Left lung (tissue), 14 donors: ENCODE measurements at places on chromosomes 11 and 22. TPM values are rescaled to one million over a fixed set of nuclear protein-coding genes. Genes with fewer than 3 reads are reported as not detected.

- H3K36me3 ChIP-seq = no peaks in the 10 kb centered on the region
- no peaks in the 10 kb centered on the region for H3K27me3 ChIP-seq
- H3K4me1 ChIP-seq = peaks cover 32% of the 10 kb centered on the region
- no peak overlapping the region for H3K27ac ChIP-seq
These were observed 83.2 kb downstream of the ME3 start for GRCh38 chr11:86589204-86589603.

DNA sequence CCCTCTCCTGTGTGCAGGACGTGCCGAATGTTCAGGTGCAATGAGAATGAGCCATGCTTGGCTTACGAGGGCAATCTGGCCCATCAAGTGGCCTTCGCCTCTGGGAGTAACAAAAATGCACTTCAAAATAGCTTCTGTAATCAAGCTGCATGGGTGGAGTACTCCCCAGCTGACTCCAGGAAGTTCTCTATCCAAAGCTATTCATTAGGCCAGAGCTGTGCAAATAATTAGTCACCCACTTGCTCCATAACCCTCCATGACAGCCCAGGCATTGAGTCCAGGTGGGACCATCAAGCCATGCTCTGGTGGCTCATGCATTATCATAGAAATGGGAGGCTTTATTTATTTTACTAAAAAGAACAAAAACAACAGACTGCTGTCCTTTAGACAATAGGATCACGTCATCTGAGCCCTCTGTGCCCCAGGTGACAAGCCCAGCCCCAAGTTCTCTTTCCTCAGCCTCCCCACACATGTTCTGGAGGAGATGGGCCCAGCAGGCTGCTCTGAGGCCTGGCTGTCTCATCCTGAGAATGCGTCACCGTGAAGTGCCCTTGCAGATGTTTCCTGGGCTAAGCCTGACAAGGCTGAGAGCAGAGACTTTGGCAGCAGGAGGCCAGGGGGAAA is 244.7 kb downstream of the ETS1 start:
- peaks cover 29% of the 10 kb centered on the region for H3K4me1 ChIP-seq
- H3K4me3 ChIP-seq = no peak overlapping the region
- no peak for DNase-seq
- peak overlapping the region; percentile 70 for H3K27ac ChIP-seq

DNA sequence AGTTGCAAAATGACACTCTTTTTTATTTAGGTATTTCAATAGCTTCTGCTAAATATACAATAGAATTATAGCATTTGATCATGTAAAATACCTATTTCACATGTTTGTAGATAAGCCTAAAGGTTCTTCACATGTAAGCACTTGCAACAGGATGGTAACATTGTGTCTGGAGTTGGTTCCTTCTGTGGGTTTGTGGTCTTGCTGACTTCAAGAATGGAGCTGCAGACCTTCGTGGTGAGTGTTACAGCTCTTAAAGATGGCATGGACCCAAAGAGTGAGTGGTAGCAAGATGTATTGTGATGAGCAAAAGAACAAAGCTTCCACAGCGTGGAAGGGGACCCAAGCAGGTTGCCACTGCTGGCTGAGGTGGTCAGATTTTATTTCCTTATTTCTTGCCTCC is 246.4 kb upstream of the PDGFD start:
- no peaks in the 10 kb centered on the region for H3K27me3 ChIP-seq
- no peak overlapping the region for H3K4me3 ChIP-seq
- no peak for DNase-seq
- H3K4me1 ChIP-seq = no peaks in the 10 kb centered on the region

The SEZ6L gene
- 0.72 TPM for polyA plus RNA-seq

GRCh38 chr11:118924591-118925585 is 838 bp downstream of the BCL9L start:
- no peaks in the 10 kb centered on the region for H3K27me3 ChIP-seq
- H3K4me1 ChIP-seq = peaks cover 34% of the 10 kb centered on the region
- peak overlapping the region; percentile 88 for H3K27ac ChIP-seq
- H3K4me3 ChIP-seq = peak overlapping the region; percentile 90
- peak; percentile 56 for DNase-seq
- H3K36me3 ChIP-seq = no peaks in the 10 kb centered on the region

- no peaks in the 10 kb centered on the region for H3K36me3 ChIP-seq
- H3K27me3 ChIP-seq = peaks cover 12% of the 10 kb centered on the region
- H3K27ac ChIP-seq = peak overlapping the region; percentile 84
- H3K4me1 ChIP-seq = peaks cover 27% of the 10 kb centered on the region
- DNase-seq = peak; percentile 88
These were observed 26.7 kb upstream of the TOLLIP start for GRCh38 chr11:1335811-1336761.

The ALG8 gene
- polyA plus RNA-seq = 46.2 TPM

- no peak for DNase-seq
- H3K4me1 ChIP-seq = no peaks in the 10 kb centered on the region
- H3K36me3 ChIP-seq = no peaks in the 10 kb centered on the region
- H3K27me3 ChIP-seq = no peaks in the 10 kb centered on the region
- no peak overlapping the region for H3K4me3 ChIP-seq
These were observed 45.9 kb upstream of the GPR83 start for GRCh38 chr11:94447149-94447548.

DNA sequence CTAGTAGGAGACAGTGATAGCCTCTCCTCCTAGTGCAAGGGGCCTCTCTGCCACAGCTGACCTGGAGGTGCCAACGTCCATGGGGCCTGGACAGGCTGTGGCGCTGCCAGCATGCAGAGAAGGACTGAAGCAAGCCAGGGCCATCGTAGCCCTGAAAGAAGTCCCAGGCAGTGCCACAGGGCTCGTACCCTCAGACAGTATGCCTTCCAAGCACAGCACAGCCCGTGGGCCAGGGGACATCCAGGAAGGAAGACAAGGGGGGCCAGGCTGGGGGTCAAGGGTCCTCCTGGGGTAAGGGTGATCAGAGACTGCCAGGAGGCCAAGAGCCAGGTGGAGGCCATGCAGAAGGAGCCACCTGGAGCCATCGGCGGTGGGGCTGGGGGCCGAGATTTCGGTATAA is 20.4 kb upstream of the MOB2 start:
- no peak overlapping the region for H3K4me3 ChIP-seq
- no peaks in the 10 kb centered on the region for H3K27me3 ChIP-seq
- peaks cover 24% of the 10 kb centered on the region for H3K4me1 ChIP-seq
- DNase-seq = peak; percentile 49
- H3K27ac ChIP-seq = no peak overlapping the region

The C11orf65 gene
- 1.6 TPM for polyA plus RNA-seq

- peak overlapping the region; percentile 43 for H3K27ac ChIP-seq
- no peaks in the 10 kb centered on the region for H3K27me3 ChIP-seq
- no peak overlapping the region for H3K4me3 ChIP-seq
- DNase-seq = no peak
These were observed 90.9 kb downstream of the APIP start for GRCh38 chr11:34825315-34825669.

The OR5AL1 gene
- polyA plus RNA-seq = not detected

- H3K27me3 ChIP-seq = no peaks in the 10 kb centered on the region
- H3K36me3 ChIP-seq = no peaks in the 10 kb centered on the region
- H3K4me3 ChIP-seq = no peak overlapping the region
- H3K4me1 ChIP-seq = peaks cover 41% of the 10 kb centered on the region
These were observed 224.0 kb upstream of the NARS2 start for GRCh38 chr11:78798663-78799062.

DNA sequence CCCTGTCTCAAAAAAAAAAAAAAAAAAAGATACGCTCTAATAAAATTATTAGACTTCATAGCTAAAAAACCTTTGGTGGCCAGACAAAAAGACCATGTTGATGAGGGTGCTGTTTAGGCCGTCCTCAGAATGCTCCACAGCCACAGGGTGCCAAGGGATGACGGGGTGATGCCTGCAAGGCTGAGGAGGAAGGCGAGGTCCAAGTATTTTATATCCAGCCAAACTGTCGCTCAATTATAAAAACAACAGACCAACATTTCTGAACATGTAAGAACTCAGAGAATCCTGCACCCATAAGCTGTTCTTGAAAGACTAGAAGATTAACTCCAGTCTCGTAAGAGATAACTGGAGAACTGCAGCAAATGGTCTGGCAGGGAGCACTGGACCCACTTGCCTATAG is 29.2 kb downstream of the TBX1 start:
- peaks cover 1% of the 10 kb centered on the region for H3K27me3 ChIP-seq
- no peak overlapping the region for H3K4me3 ChIP-seq
- H3K4me1 ChIP-seq = no peaks in the 10 kb centered on the region
- H3K27ac ChIP-seq = no peak overlapping the region
- DNase-seq = no peak

- H3K36me3 ChIP-seq = no peaks in the 10 kb centered on the region
- H3K27ac ChIP-seq = no peak overlapping the region
- no peak overlapping the region for H3K4me3 ChIP-seq
- H3K4me1 ChIP-seq = no peaks in the 10 kb centered on the region
These were observed 905.5 kb upstream of the RAG2 start for GRCh38 chr11:37503411-37504059.

The TUBA8 gene
- 2.2 TPM for polyA plus RNA-seq

DNA sequence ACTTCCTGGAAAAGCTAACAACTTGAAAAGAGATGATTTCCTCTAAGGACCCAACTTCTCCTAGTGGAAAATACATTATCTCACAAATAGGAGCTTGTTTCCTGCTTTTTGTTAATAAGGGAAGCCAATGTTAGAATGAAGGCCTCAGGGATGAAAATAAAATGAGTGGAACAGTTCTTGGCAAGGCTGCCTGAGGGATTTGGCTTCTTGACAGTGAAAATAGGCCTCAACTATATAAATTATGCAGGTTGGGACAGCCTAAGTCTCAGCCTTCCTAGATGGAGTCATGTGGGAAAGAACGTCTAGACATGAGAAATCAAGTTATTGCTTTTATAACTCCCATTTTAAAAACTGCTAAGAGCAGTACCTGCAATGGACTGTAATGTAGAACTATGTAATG is 92.8 kb upstream of the FIBIN start:
- no peak overlapping the region for H3K4me3 ChIP-seq
- H3K4me1 ChIP-seq = no peaks in the 10 kb centered on the region
- no peaks in the 10 kb centered on the region for H3K36me3 ChIP-seq
- DNase-seq = no peak
- no peak overlapping the region for H3K27ac ChIP-seq
- H3K27me3 ChIP-seq = no peaks in the 10 kb centered on the region

GRCh38 chr11:44945666-44946065 is 5.0 kb downstream of the TP53I11 start:
- H3K4me1 ChIP-seq = peaks cover 64% of the 10 kb centered on the region
- peak; percentile 63 for DNase-seq

The TIRAP gene
- 20.4 TPM for polyA plus RNA-seq

The TAF1D gene
- 188 TPM for polyA plus RNA-seq

- DNase-seq = no peak
- H3K4me3 ChIP-seq = no peak overlapping the region
- H3K27ac ChIP-seq = no peak overlapping the region
- no peaks in the 10 kb centered on the region for H3K36me3 ChIP-seq
- H3K27me3 ChIP-seq = no peaks in the 10 kb centered on the region
These were observed 215.5 kb downstream of the BUD13 start for GRCh38 chr11:116557282-116557681.

DNA sequence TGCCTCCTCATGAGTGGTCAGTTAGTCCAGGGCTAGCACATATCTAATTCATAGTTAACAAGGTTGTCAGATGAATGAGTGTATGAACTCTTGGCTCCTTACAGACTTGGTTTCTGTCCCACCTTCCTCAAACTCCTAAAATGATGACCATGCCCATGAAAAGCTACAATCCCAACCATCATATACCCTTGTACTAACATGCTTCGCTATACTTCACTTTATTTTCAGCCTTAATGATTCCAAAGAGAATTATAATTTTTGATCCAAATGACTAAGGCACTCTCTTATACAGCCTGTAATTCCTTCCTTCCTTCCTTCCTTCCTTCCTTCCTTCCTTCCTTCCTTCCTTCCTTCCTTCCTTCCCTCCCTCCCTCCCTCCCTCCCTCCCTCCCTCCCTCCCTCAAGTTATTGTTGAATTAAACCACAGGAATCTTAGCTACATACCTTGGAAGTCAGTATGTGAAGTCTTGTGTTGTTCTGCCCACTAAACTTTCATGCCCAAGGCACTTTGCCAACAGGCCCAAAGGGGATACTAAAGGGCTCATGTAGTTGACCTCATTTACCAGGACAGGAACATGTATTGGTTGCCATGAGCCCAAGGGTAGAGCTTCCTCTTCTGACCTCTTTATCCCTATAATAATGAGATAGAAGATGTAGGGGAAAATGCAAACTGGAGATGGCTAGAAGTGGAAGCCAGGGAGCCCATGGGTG is 37.4 kb downstream of the CALCA start:
- H3K27ac ChIP-seq = no peak overlapping the region
- no peak for DNase-seq
- no peaks in the 10 kb centered on the region for H3K36me3 ChIP-seq
- no peaks in the 10 kb centered on the region for H3K4me1 ChIP-seq
- H3K4me3 ChIP-seq = no peak overlapping the region
- H3K27me3 ChIP-seq = peaks cover 5% of the 10 kb centered on the region

GRCh38 chr11:91641153-91641552 is 583.5 kb upstream of the FAT3 start:
- H3K36me3 ChIP-seq = no peaks in the 10 kb centered on the region
- no peaks in the 10 kb centered on the region for H3K27me3 ChIP-seq
- H3K4me1 ChIP-seq = no peaks in the 10 kb centered on the region
- H3K27ac ChIP-seq = no peak overlapping the region
- H3K4me3 ChIP-seq = no peak overlapping the region
- no peak for DNase-seq

DNA sequence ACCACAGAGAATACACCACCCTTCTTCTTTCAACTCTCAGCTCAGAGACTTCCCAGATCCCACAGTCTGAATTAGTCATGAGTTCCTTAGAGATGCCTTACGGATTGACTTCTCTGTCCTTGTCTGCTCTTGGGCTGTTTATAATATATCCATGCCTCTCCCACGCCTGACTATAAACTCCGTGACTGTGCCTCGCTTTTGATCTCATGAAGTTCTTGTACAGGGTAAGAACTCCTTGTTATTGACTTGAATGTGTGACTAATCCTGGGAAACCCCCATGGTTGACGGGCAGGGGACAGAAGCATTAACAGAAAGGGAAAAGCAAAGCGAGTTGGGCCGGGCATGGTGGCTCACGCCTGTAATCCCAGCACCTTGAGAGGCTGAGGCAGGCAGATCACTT is 62.4 kb upstream of the POU2AF1 start:
- no peak for DNase-seq
- H3K27me3 ChIP-seq = no peaks in the 10 kb centered on the region
- no peaks in the 10 kb centered on the region for H3K36me3 ChIP-seq
- no peak overlapping the region for H3K27ac ChIP-seq
- H3K4me1 ChIP-seq = peaks cover 4% of the 10 kb centered on the region

DNA sequence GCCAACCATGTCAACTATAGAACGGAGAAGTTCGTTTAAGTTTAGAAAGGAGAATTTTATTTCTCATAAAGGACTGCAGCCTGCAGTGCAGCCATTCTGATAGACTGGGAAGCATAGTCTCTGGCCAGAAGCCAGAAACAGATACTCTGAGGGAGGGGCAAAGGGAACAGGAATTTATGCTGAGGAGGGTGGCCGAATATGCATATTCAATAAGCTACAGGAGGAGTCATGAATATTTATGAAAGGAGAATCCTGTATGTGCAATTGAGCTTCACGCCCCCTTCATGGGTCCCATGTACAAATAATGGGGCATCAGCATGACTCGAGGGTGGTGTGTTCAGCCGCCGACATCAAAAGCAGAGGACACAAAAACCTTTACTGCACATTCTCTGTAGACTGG is 199.9 kb downstream of the CWF19L2 start:
- H3K27ac ChIP-seq = no peak overlapping the region
- H3K27me3 ChIP-seq = peaks cover 8% of the 10 kb centered on the region
- H3K36me3 ChIP-seq = no peaks in the 10 kb centered on the region
- no peaks in the 10 kb centered on the region for H3K4me1 ChIP-seq
- no peak overlapping the region for H3K4me3 ChIP-seq
- DNase-seq = no peak

GRCh38 chr11:46555267-46556054 is 38.4 kb downstream of the AMBRA1 start:
- peaks cover 21% of the 10 kb centered on the region for H3K4me1 ChIP-seq
- no peak for DNase-seq
- no peak overlapping the region for H3K4me3 ChIP-seq
- no peaks in the 10 kb centered on the region for H3K27me3 ChIP-seq

The PATE4 gene
- polyA plus RNA-seq = not detected
